ENCODE measurements at places on chromosomes 5 and 9.
A peak's percentile ranks its signal among the peaks of the same experiment; 100 is the strongest.

DNA sequence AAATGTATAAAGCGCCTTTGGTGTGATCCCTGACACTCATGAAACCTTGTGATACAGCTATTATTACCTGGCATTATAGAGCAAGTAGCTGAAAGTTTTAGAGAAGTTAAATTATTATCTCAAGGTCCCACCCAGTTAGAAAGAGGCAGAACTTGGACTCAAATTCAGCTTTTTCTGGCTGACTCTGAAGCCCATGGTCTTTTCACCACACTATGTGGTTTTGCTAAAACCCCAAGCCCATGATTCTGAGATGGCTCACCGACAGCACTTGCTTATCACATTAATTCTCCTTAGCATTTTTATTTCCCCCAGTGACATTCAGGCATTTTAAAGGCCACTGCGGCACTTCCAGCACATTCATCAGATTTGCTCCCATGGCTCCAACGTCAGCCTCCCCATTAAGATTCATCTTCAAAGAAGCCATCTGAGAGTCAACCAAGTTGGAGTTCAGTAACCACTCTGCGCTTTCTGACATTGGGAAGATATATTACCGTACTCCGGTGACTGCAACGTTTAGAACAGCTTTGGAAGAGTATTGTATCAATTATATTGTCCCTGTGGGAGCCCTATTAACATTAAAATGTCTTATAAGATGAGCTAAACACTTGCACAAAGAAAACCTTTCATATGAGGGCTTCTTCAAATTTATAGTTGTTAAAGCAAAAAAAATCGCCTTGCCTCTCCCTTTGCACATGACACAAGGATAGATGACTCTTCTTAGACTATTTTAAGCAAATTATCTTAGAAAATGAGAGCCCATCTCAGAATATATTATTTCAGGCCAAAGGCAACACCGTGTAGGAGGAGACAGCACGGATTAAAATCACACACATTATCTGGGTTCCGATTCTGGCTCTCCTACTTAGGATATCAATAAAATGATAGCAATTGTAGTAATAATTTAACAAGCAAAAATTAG, 638.1 kb downstream of the ACTL7B start:
- no peak for DNase-seq

GRCh38 chr5:111070272-111071134, 1.0 kb upstream of the TSLP start:
- DNase-seq = peak; percentile 45

GRCh38 chr9:88952086-88952615, 39.1 kb upstream of the S1PR3 start:
- no peak for DNase-seq

GRCh38 chr5:124747791-124748686, 1.6 kb upstream of the ZNF608 start:
- DNase-seq = no peak

GRCh38 chr5:72611118-72611730, 104.0 kb upstream of the ZNF366 start:
- peak; percentile 40 for DNase-seq

- no peak for DNase-seq
These were observed 54.4 kb upstream of the TRAF1 start for GRCh38 chr9:120980951-120981350.

- DNase-seq = no peak
These were observed 101.3 kb downstream of the GADD45G start for GRCh38 chr9:89706086-89706485.

DNA sequence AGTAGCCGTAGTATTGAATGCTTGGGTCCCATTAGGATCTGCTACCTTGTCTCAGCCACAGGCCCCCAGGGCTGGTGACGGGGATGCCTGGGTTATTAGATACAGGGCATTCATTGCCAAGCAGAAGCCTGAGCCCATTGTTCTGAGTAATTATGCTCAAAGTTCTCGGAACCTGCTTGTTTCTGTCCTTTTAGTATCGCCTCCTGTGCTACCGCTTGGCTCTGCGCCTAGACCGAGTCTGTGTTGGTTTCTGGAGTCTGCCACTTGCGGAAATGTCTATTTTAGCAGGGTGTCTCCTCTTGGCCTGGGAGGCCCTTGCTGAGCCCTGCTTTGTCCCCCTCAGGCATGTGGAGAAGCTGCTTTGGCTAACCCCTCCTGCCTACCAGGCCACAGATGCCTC, 506.1 kb downstream of the BNC2 start:
- DNase-seq = no peak

- no peak for DNase-seq
These were observed 381.4 kb downstream of the ACTL7B start for GRCh38 chr9:108474356-108474755.

DNA sequence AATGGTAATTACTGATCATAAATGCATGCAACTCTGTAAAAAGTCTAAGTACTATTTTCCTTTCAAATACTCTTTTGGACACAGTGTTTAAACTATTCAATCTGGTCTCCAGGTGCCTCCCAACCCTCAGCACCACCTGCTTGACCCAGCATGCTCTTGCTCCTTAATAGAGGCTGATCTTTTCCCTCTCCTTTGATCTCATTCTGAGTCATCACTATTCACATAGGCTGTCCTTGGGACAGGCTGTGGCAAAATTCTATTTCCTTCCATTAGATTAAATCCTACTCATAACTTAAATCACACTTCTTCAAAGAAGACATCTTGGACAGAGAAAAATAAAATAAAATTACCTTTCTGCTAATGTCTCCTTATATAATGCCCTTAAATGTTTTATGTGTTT, 199.4 kb upstream of the ST8SIA4 start:
- no peak for DNase-seq

- no peak for DNase-seq
These were observed 47.4 kb downstream of the ABHD17B start for GRCh38 chr9:71863631-71864030.

- DNase-seq = no peak
These were observed 1.8 kb downstream of the RALGDS start for GRCh38 chr9:133119103-133119845.

DNA sequence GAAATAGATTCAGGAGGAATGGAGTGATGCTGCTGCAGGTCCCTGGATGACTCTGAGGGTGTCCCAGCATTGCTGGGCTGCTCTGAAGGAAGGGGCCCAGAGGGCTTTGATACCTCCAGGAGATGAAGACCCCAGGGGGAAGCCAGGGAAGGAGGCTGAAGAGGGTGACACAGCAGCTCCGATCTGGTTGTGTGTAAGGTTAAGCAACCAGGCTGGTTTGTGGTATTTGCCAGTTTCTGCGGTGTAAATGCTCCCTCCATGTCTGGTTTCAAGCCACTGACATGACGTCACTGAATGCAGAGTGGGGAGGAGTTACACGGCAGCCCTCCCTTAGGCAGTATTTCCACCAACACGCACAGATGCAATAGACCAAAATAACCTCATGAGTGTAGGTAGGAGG, 40.0 kb upstream of the ORM1 start:
- DNase-seq = no peak

GRCh38 chr9:89795538-89796195, 190.9 kb downstream of the GADD45G start:
- no peak for DNase-seq

GRCh38 chr9:95610006-95610785, 93.4 kb upstream of the PTCH1 start:
- DNase-seq = no peak

GRCh38 chr5:66881480-66882161, 285.4 kb downstream of the MAST4 start:
- no peak for DNase-seq

DNA sequence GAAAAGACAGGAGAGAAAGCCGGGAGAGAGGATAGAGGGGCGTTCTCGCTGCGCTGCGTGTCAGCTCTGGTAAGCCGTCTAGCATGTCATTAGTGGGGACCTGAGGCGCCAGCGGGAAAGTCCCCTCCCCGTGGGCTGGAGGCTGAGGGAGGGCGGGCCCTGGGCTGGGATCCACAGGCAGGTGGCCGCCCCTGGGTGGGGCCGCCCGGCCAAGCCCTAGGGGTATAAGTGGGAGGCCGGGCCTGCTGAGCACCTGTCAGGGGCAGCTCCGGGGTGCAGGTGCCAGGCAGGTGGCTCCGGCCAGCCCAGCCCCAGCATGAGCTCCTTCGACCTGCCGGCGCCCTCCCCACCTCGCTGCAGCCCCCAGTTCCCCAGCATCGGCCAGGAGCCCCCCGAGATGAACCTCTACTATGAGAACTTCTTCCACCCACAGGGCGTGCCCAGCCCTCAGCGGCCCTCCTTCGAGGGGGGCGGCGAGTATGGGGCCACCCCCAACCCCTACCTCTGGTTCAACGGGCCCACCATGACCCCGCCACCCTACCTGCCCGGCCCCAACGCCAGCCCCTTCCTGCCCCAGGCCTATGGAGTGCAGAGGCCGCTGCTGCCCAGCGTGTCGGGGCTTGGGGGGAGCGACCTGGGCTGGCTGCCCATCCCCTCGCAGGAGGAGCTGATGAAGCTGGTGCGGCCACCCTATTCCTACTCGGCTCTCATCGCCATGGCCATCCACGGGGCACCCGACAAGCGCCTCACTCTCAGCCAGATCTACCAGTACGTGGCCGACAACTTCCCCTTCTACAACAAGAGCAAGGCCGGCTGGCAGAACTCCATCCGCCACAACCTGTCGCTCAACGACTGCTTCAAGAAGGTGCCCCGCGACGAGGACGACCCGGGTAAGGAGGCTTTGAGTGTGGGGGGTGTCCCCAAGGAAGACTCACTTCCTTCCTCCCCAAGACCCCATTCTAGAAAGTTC, at the start of gene FOXI1:
FOXI1 (plus strand) TSS at position 256 of the 970 bp plus-strand sequence; CDS start at position 317, 61 bp downstream.
- no peak for DNase-seq

DNA sequence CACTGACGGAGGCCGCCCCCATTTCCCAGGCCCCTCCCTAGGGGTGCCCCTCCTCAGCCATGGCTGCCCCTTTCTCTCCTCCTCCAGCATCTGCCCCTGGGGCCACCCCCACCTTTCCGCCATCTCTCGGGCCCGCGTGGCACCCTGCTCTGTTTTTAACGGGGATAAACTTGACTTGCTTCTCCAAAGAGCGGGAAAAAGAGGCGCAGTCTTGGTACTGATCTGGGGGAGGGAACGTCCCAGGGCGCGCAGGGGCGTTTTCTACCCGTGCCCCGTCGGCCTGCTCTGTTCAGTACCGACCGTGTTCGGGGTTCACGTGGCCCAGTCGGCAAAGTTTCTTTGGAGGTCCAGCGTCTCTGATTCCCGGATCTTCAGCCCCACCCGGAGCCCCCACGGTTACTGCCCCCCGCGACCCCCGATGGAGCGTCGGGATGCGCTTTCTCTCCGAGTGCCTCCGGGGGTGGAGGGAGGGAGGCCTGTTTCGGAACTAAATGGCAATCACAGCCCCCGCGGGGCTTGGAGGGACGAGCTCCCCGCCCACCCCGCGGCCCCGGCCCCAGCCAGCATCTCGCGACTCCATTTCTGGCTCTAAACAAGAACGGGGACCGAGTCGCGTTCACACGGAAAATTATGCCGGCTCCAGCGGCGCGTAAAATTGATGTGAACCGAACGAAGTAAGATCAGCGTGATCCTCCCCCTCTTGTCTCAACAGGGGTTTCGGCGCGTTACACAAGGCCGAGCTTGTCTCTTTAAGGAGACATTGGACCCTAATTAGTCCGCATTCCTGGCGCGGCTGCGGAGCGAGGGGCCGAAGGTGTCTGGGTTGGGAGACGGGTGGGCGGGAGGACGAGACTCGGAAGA, 1.1 kb upstream of the TLE4 start:
- DNase-seq = no peak

GRCh38 chr9:75664597-75664996, 225.9 kb upstream of the PCSK5 start:
- DNase-seq = no peak

DNA sequence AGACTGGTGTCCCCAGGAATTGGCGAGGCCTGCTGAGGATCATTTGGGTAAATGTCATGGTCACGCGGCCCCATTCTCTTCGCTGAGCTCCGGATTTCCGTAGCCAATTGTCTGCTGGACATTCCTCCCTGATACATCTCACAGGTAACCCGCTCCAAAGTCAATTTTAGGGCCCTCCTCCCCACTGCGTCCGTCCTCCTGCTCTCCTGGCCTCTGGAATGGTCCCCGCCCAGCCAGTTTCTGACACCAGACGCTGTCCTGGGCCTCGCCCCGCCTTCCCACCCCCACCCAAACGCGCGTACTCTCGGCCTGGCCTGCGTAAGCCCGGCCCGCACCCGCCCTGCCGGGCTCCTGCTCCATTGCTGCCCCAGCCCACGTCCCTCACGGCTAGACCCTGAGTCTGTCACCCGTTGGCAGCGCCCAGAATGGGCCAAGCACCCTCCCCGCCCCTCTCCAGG, 202.0 kb downstream of the AUH start:
- DNase-seq = no peak

DNA sequence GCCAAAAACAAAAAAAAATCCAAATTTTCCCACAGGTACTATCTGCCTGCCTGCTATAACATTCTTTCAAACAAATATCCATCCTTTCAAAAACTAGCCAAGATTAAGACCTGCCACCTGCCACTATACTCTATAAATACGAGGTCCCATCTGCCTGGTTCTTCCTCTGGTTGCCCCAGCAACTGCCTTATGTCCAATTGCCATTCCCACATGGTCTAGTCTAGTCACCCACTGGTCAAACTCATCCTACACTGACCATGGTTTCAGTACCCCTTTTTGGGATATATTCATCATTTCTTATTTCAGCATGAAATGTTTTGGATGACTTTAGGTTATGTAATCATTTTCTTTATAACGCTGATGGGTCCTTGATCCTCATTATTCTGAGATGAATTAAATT, 95.1 kb upstream of the CCNG1 start:
- DNase-seq = no peak

GRCh38 chr9:13942695-13943094, 371.2 kb downstream of the NFIB start:
- no peak for DNase-seq

DNA sequence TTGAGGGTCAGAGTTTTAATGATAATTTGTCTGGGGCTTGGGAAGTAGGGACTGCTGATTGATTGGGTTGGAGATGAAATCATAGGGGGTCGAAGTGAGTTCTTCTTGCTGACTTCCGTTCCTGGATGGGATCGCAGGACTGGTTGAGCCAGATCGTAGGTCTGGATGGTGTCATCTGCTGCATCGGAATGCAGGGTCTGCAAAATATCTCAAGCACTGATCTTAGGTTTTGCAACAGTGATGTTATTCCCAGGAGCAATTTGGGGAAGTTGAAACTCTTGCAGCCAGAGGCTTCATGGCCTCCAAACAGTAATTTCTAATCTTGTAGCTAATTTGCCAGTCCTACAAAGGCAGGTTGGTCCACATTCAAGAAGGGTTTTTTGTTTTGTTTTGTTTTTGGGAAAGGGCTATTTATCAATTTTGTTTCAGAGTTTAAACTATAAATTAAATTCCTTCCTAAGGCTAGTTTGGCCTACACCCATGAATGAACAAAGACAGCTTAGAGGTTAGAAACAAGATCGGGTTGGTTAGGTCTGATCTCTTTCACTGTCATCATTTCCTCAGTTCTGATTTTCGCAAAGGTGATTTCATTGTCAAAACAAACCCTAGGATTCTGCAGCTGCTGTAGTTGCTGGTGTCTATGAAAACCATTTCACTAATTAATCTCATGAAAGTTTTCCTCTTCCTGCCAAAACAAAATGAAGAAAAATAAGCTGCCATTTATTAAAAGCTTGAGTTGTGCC, 388.0 kb downstream of the TMEM232 start:
- DNase-seq = no peak

Measured in iPS DF 19.7 (cell line).